ENCODE measurements at places on chromosomes 2 and 18.

DNA sequence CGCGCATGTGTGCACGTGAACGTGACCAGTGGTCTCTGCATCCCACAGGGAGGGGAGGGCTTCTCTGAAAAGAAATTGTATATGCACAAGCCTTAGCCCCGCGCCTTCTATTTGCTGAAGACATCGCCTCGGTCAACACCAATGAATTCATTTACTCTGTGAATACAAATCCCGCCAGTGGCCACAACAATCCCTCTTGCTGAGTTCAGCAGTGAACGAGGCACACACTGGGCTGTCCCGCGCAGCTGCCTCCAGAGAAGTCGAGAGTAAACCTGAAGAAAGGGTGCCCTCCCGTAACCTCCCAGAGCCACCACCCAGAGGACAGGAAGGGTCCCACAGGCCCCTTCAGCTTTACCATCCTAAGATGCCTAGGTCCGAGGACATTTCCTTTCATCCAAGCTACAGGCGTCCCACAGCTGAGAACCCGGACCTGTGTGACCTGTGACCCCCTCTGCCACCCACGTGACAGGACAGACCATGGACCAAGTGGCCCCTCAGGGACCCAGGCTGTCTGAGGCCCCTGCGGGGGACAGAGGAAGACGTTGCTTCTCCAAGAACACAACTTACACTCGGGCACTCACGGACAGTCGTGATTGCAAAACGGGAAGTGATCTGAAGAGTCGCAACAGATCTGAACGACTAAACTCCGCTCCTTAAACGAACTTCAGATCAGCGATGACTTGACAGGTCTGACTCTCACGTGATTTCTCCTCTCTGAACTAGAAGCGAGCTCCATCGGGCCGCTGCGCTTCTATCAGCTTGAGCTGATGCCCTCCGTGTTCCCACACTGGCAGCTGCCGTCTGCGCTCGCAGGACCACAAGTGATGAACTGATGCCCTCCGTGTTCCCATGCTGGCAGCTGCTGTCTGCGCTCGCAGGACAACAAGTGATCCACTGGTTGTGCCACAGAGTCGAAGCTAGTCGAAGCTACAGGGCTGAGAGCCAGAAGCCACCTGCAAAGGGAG lies 92.7 kb downstream of the ZNF516 start:
- no peak for DNase-seq

DNA sequence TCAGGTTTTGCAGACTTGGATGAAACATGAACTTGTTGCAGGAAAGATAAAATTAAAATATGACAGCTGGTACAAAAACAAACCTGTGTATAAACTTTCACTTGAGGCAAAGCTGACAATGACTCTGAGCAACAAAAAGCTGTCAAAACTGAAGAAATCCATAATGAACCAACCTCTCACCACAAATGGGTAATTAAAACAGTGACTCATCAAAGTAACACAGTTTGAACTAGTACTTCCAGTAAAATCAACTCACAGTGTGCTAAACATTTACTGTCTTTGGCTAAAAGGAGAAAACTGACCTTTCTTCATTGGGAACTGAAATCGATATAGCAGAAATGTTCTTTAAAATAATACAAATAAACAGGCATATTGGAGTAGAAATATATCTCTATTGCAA lies 209.7 kb downstream of the WDPCP start:
- DNase-seq, result no peak

GRCh38 chr18:13237073-13237472 lies 18.5 kb downstream of the LDLRAD4 start:
- no peak for DNase-seq

GRCh38 chr2:108616318-108616717 lies 82.0 kb downstream of the LIMS1 start:
- no peak for DNase-seq

- no peak for DNase-seq
Measured at GRCh38 chr2:62297624-62298010, 101.7 kb downstream of the B3GNT2 start.

DNA sequence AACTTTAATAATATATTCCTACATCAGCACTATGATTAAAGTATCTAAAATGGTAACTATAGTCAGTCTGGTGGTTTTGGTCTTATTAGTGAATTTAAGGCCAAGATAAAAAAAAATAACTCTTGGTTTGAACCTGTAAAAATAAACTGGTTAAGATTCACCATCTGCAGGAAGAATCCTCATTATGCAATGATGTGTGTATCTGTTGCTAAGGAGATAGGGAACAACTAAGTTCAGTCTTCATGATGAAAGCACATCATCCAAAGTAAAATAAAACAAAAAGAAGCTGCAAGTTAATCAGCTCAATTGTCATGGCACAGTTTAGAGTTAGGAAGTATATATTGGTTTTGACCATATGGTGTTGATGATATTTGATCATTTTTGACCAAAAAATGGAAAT lies 466.0 kb downstream of the NYAP2 start:
- DNase-seq, result peak; percentile 2

DNA sequence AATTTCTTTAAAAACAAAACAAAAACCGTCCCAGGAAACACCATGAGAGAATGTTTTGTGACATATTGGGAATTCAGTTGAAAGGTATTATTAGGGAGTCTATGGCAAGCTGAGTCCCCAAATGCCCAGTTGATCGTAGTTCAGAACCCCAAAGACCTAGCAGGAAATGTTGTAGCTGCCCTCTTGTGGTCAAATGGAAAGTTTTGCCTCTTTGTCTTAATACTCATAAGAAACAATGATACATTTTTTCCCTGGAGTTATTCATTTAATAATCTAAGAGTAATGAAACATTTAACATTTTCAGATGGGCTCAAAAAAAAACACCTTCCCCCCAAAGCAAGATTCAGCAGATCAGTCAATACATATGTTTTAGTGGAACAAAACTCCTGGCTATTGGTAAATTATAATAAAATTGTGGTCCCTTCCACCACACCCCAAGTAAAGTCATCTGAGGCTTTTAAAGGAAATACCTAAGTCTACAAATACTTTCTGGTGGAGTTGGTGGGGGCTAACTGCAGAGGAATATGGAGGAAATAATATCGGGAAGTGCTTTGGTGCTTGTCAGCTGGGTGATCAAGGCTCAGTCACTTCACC lies 37.8 kb upstream of the EFEMP1 start:
- peak; percentile 62 for DNase-seq
